Colonic mucosa (tissue), 4 donors: ENCODE measurements at places on chromosomes 5 and 9. TPM values are rescaled to one million over a fixed set of nuclear protein-coding genes. Genes with fewer than 3 reads are reported as not detected.

The GABRG2 gene
- 0.10 TPM for total RNA-seq

The UBE2QL1 gene
- 0.35 TPM for total RNA-seq

The CCDC152 gene
- total RNA-seq: 0.27 TPM

The GABRB2 gene
- 1.5 TPM for total RNA-seq

The STKLD1 gene
- total RNA-seq: 0.45 TPM

The TMEM215 gene
- not detected for total RNA-seq

The HCN1 gene
- 0.07 TPM for total RNA-seq

The ANKRD18B gene
- 0.57 TPM for total RNA-seq

The GRXCR2 gene
- not detected for total RNA-seq

The IL3 gene
- 0.25 TPM for total RNA-seq

The RASGEF1C gene
- not detected for total RNA-seq

The SMIM32 gene
- total RNA-seq: 18.9 TPM

The SEMA4D gene
- 19.0 TPM for total RNA-seq

The DMRT3 gene
- not detected for total RNA-seq

The NR4A3 gene
- 0.10 TPM for total RNA-seq

The PCDHA2 gene
- total RNA-seq: not detected

The OR1J4 gene
- not detected for total RNA-seq
